ENCODE measurements at places on chromosomes 4 and X.

GRCh38 chrX:19824603-19825002, 62.8 kb downstream of the SH3KBP1 start:
- no peak for DNase-seq

GRCh38 chr4:131002132-131002531, 1906.2 kb downstream of the C4orf33 start:
- DNase-seq, result no peak

DNA sequence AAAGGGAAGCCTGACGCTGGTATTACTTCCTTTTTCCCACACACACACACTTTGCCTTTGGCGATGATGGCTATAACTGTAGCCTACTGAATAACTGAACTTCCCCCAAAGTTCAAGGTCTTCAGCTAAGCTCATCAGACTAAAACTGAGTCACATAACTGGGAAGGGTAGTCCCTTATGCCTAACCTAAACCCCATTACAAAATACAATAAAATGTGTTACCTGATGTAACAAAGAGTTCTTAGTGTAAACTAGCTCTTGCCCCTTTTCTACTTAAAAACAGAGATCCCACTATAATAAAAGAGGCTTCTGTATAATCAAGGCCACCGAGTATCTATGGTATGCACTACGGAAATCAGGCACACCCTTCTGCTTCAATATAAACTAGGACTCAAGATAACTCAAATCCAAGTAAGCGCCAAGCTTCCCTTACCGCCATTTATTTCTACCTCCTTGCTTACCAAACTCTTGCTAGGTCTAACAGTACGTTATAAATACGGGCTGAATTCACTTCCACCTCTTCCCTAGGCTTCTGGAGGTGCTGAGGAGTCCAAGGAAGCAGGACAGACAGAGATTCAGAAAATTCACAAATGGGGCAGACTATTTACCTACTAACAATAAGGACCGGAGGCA, 2.4 kb downstream of the OTUD4 start:
- no peak for DNase-seq

DNA sequence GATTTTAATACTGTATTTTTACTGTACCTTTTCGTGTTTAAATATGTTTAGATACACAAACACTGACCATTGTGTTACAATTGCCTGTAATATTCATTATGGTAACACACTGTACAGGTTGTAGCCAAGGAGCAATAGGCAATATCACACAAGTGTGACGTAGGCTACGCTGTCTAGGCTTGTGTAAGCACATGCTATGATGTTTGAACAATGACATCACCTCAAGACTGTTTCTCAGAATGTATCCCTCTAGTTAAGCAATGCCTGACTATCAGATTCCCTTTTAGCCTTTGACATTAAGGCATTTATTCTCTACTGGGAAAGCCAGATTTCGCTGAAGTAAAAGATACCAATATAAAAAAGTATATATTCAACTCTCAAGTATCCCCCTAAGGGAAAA, 66.2 kb downstream of the VCX3A start:
- DNase-seq, result no peak

DNA sequence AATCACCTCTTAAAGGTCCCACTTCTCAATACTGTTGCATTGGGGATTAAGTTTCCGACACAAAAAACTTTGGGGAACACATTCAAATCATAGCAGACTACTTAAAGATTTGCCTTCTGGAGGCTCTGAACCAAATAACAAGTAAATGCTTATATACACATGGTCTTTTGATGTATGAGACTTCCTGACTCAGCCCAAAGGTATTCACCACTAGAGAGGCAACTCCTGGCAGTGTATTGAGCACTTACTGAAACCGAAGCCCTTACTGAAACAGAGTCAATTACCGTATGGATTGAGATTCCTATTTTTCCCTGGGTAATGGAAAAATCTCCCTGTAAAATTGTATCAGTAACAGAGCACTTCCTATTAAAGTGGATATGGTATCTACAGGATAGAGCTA, 45.4 kb downstream of the ZCCHC13 start:
- DNase-seq, result no peak

- no peak for DNase-seq
These were observed 8.2 kb upstream of the TRAM1L1 start for GRCh38 chr4:117093571-117093970.

DNA sequence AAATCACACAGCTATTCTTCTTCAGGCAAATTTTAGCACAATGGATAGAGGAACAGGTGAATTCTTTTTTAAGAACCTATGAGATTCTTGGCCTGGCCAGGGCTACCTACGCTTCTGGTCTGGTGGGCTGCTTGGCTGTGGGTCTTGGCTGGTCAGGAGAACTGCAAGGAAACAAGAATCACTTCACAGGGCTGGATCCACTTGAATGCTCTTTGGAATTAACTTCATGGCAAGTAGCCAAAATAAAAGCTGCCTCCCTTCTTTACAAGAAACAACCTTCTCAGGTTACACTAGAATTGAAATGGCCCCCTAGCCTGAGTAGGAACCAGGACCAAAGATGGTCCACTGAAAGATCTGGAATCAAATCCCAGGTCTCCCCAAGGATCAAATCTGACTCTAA, 519.1 kb downstream of the IQCM start:
- DNase-seq, result no peak

GRCh38 chr4:166518315-166518714, 645.3 kb downstream of the TLL1 start:
- no peak for DNase-seq

DNA sequence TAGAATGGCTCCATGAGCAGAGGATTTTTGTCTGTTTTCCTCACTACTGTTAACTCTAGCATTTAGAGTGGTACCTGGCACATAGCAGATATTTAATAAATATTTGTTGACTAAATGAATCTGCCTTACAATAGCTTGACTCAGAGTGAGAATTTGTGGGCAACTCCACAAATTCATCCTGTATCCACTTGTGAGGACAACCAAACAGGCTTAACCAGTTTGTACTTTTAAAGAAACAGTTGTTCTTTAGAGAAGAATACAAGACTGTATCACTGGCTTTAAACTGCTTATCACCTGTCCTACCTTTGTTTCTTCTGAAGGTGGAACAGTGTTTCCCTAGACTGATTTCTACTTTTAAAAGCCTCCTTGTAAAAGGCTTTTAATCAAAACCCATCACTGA, 141.3 kb upstream of the SH3RF1 start:
- no peak for DNase-seq

- DNase-seq, result no peak
These were observed 9.9 kb upstream of the CCNQ start for GRCh38 chrX:153608806-153609205.

DNA sequence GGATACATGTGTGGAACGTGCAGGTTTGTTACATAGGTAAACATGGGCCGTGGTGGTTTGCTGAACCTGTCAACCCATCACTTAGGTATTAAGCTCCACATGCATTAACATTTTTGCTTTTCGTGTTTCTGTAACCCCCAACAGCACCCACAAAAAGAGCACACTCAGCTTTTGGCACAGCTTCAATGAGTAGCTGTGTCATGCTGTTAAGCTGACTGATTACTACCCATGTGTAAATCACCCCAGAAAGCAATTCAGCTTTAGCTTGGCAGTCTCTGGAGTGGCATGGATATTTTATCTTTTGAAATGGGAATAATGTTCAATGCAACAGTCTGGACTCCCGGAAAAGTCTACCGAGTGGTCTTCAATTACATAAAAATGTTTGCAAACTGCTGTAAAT, 734.3 kb downstream of the STIM2 start:
- DNase-seq, result no peak

DNA sequence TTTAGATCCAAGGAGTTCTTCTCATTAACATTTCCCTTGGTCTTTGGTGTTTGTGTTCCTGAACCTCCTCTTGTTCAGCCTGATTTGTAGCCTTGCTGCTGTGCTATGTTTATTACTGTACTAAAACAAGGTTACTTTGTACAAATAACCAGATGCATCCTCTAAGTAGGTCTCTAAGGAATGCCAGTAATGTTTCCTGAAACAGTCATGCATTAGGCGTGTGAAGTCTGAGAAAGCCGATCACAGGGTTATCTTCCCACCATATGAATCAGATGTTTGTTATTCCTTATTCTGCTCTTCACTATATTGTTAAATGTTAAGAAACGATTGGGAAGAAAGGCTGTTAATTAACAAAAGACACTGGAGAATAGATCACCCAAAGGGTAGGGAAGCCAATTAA, 66.9 kb downstream of the GALNTL6 start:
- DNase-seq, result no peak

- no peak for DNase-seq
These were observed 5.8 kb downstream of the ITM2A start for GRCh38 chrX:79361192-79361870.

GRCh38 chrX:31199056-31199839, 127.4 kb upstream of the FTHL17 start:
- no peak for DNase-seq

- DNase-seq, result no peak
These were observed 48.3 kb upstream of the NAP1L2 start for GRCh38 chrX:73262991-73263390.

DNA sequence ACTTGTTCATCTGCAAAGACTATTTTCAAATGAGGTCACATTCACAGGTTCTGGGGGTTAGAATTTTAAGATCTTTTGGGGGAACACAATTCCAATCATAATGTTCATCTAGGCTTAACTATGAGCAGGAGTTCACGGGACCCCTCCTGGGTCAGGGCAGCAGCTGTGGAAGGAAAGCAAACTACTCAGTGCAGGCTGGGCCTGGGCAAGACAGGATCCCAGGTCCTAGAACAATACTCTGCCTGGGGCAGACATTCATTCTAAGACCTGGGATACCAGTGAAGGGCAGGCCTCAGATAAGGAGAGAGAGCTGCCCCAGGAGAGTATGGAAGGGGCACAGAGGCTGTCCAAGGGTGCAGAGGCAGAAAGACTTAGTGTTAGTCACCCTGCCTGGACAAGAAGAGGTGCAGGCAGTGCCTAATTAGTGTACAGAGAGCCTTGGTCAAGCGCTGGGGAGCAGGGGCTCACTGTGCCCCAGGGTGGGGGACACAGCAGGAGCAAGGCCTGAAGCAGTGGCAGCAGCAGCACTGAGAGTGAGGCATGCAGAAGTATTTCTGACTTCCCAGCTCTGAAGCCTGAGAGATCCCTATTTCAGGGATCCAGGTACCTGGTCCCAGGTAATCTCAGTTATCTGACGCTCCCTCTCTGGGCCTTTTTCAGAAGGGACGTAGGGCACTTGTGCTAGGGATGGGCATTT, 123.0 kb upstream of the MAMLD1 start:
- no peak for DNase-seq

GRCh38 chr4:17094876-17095210, 196.4 kb upstream of the LDB2 start:
- DNase-seq, result no peak

GRCh38 chr4:41134581-41134980, 79.8 kb downstream of the APBB2 start:
- DNase-seq, result no peak

- DNase-seq, result no peak
These were observed 23.1 kb upstream of the AR start for GRCh38 chrX:67520671-67521070.

GRCh38 chrX:110142096-110142495, 139.2 kb downstream of the TMEM164 start:
- no peak for DNase-seq

DNA sequence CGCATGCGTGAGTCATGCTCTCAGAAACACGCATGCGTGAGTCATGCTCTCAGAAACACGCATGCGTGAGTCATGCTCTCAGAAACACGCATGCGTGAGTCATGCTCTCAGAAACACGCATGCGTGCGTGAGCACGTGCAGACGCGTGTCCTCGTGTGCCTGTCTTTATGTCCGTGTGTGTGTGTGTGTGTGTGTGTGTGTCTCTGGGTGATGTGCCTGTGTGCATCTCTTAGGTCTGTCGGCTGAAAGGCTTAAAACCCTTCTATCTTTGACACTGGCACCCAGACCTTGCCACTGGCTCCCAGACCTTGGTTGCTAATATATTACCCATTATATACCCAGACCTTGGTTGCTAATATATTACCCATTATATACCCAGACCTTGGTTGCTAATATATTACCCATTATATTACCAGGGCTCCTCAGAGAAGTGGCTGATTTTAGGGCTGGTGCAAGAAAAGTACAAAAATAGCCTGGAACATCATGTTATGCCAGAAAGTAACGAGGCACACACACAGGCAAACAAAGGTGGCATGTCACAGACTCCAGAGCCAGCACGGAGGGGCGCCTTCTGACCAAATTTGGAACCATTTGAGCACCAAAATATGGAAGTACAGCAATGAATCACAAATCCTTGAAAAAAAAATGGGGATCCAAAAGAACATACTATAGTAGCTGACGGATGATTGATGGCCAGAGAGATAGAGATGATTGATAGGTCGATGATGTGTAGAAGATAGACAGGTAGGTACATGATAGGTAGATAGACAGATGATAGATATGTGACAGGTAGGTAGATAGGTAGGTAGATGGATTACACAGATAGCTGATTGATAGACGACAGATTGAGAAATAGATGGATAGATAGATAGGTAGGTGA, 19.2 kb upstream of the ADRA2C start:
- no peak for DNase-seq

GRCh38 chrX:112694062-112694461, 14.3 kb upstream of the LHFPL1 start:
- DNase-seq, result no peak

DNA sequence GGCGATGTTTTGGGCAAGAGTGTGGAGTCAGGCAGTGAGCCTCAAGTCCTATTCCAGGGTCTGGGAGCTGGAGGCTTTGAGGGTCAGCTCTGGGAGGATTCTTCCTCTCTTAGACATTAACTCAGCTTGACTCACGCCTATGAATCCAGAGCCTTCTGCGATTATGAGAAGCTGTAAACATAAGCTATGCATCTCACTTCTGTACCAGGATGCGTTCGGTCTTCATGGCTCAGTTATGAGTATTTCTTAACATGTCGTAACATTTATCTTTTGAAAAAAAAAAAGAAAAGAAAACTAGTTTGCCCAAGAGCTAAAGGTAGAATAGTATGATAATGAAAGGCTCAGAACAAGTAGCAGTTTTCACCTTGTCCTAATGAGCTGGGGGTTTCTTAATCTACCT, 4.6 kb downstream of the SHROOM2 start:
- DNase-seq, result no peak

DNA sequence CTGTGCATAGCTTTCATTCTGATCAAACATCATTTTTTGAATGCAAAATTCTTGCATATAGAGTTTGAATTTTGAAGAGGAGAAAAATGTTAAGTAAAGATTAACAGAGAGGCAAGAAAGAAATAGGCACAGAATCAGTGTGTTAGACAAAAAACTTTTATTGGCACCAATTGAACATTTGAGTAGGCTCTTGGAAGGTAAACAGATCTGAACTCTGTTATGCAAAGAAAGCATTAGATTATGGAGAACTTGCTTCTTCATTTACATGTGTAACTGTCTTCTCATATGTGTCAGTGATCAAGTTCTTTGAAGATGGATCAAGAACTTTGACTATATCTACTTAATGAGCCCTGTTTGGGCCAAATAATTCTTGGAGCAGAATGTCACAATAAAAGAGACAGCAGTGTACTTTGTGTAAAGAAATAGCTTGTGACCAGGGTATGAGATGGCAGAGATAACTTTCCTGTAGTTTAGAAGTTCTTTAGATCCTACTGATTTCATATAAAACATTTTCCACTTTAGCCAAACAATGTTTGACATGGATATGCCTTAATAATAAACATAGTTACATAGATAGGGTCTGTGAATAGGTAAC, 61.3 kb downstream of the LIMCH1 start:
- DNase-seq, result no peak

Data from C1 segment of cervical spinal cord (tissue), 14 donors.